ENCODE measurements at places on chromosomes 5 and 9.

- no peak for DNase-seq
Observed at GRCh38 chr9:135039266-135039870, 48.1 kb upstream of the OLFM1 start.

DNA sequence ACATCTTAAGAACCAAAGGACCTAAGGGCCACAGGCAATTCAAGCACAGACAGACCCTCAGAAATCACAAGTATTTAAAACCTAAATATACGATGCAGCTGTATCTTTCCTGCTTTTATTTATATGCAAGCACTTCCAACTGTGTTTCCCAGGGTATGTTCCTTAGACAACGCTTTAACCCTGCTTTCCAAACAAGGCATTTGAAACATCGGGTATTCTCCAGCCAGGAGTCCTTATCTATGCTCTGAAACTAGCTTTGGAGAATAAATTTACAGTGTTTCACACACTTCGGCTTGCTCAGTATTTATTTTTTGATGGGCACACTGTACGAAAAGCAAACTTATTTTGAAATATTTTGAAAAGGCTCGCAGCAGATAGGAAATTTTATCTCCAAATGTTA lies 13.5 kb downstream of the NR6A1 start:
- no peak for DNase-seq

DNA sequence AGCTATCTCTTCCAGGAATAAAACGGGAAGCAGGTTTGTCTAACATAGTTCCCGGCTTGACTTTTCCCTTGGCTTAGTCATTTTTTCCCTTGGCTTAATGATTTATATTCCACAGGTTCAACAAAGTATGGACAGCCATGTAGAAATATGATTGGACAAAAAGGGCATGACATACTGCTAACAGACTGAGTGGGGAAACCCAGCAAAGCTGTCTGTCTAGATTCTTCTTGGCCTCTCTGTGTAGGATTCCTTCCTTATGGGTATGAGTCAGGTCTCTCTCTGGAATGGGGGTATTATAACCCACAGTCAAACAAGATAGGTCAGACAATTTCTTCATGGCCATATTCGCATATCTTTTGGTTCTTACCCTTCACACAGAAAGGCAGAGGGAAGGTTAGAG lies 5.7 kb upstream of the MTAP start:
- DNase-seq, result no peak

DNA sequence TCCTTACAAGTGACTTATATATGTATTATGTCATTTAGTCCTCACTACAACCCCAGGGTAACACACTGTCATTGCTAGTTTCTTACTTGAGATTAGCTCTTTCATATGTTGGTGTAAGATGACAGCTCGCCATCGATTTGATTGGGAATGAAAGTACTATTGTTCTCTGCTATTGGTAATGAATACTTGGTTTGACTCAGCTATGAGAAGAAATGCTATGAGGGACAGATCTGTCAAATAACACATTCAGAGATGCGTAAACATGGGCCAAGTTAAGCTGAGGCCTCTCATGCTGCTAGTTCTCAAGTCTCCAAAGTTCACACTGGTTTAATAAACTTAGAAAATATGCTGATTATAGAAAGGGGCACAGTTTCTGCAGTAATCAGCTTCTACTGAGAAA lies 142.7 kb downstream of the SGCD start:
- no peak for DNase-seq

DNA sequence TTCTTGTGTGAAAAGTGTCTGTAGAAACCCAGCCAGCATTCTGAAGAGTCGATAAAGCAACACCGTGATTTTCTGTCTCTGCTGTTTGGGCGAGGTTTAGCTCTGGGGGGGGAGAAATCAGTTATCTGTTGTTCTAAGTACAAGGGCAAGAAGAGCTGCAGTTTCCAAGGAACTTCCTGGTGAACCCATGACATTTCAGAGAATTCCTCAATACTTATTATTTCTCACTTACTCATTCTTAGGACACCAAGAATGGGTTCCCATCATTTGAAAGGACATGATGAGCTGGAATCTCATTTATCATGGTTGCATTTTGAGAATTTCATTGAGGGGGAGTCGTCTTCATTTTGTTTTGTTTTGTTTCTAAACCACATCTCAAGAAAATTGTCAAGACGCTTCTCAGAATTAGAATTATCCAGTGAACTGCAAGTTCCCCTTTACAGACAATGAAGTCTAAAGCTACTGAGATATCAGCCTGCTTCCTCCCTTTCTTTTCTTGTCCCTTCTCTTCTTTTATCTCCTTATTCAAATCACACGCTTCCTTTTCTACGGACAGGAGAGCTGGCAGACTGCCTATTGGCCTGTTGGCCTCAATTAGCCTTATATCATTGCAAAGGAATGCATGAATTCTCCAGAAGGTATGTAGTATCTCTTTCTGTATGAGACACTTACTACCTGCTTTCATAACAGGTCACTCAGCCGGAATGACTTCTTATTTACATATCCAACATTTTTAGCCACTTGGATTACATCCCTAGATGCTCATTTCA lies 53.7 kb downstream of the ZNF462 start:
- no peak for DNase-seq

DNA sequence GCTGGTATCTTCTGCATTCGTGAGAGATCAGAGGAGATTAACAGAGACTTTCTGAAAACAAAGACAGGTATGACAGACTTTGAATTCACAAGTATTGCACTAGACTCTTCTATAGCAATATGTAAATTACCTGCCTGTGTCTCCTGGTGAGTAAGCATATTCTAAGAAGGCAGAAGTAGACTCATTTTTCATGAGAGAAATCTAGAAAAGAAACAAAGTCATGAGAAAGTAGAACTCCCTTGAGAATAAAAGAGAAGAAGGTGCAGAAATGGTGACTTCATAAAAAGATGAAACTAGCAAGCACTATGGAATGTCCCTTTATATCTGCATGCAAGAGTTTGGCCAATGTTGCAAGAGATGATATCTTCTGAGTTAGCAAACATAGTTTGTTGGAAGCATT lies 419.8 kb downstream of the DMRT2 start:
- no peak for DNase-seq

GRCh38 chr9:14418941-14419937 lies 105.3 kb upstream of the NFIB start:
- DNase-seq, result no peak

DNA sequence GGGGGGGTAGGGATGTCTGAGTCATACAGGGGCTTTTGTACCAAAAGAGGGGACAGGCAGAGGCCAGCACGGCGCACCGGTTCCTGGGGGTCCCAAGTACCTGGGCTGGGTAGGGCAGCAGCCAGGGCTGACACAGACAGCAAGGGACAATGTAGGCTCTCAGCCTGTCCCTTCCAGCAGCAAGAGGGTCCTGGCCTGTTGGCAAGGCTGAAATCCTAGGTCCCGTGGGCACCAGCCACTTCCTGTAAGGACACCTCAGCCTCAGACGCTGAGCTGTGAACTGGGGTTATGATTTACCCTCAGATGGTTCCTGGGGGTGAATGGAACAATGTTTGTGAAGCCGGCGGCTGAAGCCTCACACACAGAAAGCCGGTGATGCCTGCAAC lies 41.3 kb downstream of the NACC2 start:
- DNase-seq, result no peak

DNA sequence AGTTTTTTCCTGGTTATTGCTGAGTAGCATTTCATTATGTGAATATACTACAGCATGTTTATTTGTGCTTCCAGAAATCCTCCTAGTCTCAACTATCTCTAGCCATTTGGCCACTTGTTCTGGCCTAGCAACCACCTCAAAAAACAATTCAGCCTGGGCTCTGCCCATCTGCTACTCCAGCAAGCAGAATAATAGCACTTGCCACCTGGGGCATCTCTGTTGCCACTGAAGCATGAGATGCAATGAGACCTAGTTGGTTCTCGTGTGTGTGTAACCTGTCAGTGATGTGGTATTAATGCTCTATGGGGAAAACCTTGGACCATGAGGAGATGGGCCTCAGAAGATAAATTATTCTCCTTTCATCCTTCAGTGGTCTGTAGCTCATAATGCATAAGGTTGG lies 129.5 kb downstream of the RNF180 start:
- DNase-seq, result no peak

GRCh38 chr9:88773126-88773525 lies 218.1 kb upstream of the S1PR3 start:
- DNase-seq, result no peak

DNA sequence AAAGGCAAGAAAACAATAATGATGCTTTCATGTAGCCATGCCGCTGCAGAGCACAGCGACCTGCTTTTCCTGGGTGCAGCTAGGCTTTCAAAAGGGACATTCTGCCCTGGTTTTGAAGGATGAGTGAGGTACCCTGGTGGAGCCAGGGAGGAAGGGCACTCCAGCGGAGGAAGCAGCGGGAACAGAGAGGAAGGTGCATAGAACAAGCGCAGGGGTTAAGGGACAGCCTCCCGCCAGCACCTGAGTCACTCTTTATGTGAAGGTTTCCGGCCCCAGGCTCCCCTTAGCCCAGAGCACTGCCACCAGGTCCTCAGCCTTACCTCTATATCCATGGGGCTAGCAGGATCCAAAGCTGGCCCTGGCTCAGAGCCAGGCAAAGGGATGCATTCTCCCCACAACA lies 221.1 kb downstream of the CDK5RAP2 start:
- no peak for DNase-seq

- no peak for DNase-seq
Observed at GRCh38 chr9:88800329-88800682, 191.0 kb upstream of the S1PR3 start.

DNA sequence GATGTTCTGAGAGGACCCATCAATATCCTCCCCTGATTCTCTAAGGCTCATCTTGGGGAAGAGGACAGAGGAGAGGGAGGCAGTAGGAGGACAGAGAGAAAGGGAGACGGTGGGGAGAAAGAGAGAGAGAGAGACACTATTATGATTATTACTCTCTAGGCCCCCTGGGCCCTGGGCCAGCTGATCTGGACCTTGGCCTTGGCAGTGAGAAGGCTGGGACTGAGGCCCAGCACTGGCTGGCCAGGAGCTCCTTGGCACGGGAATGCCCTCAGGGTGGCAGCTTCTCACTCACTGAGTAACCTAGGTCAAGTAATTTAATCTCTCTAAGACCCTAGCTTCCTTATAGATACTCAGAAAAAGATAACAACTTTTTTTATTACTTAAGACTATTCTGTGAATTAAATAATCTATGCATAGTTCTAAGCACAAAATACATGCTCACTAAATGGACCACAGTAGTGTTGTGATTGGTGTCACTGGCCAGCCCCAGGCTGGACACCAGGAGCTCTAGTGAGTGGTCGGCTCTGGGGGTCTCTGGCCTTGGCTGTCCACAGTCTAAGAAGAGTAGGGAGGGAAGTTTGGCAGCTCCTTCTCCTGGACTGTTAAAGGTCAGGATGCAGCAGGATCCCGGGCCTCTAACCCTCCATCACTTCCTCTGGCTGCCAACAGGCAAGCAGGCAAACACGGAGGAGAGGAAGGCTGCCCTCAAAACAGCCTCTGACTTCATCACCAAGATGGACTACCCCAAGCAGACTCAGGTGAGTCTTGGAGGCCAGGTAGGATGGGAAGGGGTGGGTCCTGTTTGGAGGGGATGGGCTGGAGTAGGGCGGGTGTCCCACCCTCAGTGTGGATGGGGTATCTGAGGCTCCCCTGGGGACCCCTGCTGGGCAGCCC lies 50.0 kb downstream of the GSN start:
- DNase-seq, result no peak

DNA sequence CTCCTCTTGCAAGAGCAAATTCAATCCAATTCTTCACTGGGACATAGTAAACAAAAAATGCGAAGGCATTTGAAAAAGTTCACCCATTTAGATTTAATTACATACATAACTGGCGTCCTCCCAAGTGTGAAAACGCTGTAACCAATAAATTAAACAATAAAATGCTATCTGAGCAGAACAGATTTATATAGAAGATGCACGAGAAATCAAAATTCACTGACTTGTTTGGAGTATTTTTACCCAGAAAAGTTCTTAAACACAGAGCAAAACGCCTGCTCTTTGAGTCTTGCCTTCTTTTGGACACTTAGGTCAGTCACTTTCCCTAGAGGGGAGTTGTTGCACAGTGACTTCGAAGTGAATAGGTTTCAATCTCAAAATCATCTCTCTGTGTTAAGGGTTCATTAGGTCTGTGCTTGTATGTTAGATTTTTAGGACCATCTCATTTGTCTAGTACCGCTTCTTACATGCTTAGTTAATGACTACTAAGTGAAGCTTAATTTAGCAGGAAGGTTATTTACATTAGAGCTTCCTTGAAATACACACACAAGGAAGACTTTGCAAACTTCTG lies 1.9 kb downstream of the ALDH1A1 start:
- no peak for DNase-seq

GRCh38 chr5:131745703-131746102 lies 51.1 kb downstream of the FNIP1 start:
- DNase-seq, result no peak

DNA sequence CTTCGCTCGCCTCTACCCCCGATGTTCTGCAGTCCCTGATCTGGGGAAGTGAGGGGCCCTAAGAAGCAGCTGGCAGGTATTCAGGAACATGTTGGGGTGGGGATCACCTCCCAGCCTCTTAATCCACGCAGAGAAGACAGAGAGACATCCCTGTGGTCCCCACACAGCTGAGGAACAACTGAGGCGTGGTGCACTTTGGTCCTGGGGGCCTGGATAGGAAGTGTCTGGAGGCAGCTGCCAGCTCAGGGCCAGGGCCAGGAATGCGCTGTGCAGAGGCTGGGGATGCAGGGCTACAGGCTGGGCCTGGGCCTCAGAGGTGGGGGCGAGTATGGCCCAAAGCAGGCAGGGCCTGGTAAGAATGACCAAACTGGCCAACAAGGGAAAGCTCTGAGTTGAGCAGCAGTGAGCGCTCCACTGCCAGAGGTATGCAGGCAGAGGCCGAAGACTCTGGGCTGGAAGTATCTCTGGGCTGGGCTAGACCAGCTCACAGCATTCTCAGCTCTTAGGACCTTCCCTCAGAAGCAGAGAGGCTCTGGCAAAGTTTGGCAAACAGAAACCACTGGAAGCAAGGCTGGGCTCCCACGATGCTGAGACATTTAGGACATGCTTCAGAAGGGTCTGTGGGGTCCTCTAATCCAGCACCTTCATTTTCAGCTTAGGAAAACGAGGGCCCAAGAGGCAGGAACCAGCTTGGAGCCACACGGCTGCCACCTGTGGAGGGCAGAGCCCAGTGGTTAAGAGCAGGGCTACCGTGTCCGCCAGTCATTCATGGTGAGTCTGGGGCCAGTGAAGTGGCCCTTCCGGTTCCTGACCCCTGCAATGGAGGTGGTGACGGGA lies 174.4 kb downstream of the GAPVD1 start:
- DNase-seq, result no peak

DNA sequence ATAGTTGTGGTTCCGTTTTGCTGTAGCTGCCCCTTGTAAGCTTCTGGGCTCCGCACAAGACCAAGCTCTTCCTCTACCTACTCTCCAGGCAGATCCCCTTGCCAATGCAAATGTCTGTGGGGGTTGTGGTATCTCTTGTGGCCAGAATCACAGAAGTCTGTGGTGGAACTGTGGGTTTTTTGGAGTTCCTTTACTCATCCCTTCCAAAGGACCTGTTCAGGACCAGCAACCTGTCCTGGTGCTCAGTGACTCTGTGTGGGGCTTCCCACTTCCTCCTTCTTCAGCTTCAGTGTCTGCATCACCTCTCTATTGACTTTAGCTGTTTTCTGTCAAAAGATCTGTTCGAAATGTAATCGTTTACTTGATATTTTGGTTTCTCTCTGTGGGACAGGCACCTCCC lies 441.3 kb upstream of the ADAMTSL1 start:
- DNase-seq, result no peak
